ENCODE measurements at places on chromosomes 6 and 20.

DNA sequence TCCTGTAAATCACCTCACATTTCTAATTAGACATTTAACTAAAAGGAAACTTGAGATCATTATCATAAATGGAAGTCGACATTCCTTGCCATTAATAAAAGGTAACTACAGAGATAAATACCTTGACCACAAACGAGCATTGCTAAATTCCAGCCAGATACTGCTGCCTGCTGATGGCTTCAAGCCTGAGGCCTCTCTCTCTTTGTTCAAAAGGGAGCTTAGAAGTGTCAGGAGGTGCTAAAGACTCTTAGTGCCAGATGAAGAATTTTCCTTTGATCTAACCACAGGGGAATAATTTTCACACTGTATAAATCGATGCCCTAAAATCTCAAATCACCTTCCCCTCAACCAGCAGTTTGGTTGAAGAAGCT, 248.2 kb upstream of the PMEPA1 start:
- DNase-seq = no peak

GRCh38 chr20:59385480-59385879, 85.1 kb downstream of the EDN3 start:
- no peak for DNase-seq

DNA sequence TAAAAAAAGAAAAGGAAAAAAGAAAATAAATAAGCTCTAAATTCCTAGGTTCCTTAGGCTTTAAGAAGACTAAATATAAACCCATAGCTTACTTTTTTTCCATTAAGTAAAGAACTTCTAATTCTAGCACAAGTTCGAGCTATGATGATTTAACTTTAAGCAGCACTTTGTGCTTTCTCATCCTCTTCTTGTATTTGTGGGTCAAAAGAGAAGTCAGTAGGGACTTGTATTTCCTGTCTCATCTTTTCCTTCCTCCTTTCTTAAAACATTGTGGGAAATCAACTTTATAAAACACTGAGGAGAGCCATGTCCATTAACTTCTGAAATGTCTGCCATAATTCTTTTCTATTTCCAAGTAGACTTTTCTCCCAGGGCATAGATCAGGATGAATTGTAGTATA, 637.7 kb upstream of the CITED2 start:
- no peak for DNase-seq

DNA sequence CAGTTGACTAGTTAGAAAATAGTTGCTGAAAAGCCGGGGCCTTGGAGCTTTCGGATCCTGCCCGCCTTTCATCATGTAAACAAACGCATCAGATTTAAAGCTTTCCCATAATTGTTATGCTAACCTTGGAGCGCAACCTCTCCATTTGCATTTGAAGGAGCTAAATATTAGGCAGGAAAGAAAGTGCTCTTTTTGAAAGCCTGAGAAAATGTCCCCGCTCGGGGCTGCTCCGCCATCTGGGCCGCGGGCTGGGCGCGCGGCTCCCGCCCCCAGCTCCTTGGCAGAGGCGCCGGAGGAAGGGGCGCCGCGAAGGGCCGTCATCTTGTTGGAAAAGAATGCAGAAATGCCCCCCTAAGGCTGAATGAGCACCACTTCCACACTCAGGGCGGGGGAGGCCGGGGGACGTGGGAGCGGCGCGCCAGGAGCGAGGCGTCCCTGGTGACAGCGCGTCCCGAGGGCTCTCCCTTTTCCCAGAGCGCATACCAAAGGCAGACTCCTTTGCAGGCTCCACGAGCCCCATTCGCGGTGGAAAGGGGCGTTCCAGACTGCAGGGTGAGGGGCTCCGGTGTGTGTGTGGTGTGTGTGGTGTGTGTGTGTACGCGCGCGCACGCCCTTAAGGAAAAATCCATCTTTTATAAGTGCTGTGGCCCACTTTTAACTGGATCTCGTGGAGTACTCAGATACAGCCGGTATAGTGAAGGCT, 145.6 kb upstream of the ID4 start:
- peak; percentile 48 for DNase-seq

DNA sequence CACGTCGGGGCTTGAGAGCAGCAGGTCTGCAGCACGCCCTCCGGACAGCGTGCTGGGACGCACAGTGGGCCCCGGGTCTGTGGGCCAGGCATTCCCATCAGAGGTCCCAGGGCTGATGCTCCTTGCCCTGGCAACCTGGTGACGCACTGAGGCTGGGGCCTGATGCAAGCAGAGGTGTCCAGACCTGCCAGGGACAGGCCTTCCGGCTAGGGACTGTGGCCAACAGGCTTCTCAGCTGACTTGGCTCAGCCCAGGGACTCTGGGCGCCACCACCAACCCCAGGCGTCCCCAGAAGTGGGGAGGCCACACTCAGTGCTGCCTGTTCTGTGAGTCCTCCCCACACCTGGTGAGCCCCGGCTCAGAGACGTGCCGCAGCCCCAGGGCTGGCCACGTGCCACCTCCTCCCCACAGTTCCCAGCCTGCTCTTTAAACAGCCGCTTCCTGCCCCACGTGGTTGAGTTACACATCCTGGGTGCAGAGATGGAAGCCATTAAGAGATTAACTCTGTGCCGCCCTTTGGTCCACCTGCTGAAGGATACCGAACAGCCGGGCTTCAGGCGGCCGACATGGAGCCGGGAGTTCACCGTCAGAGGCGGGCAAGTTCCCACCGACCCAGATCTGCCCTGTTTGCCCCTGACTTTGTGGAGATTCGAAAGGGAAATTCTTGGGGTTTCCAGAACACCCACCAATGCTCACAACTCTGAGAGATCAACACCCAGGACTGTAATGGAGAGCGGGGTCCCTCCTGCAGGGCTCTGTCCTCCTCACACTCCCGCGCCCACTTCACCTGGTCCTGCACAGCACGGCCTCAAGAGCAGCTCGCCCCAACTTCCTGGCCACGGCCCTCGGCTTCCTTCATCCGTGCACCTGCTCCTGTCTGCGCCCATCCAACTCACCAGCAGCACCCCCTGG, 37.6 kb upstream of the ZBP1 start:
- DNase-seq = peak; percentile 40

GRCh38 chr20:49631061-49631716, 63.3 kb upstream of the PTGIS start:
- DNase-seq = no peak

GRCh38 chr6:139881236-139881635, 506.8 kb upstream of the CITED2 start:
- no peak for DNase-seq

All from head of caudate nucleus (tissue), 42 donors.